ENCODE measurements at places on chromosomes 7 and 10. TPM values are rescaled to one million over a fixed set of nuclear protein-coding genes. Genes with fewer than 3 reads are reported as not detected.

The COMMD3 gene
- 36.5 TPM for polyA plus RNA-seq

The BTBD16 gene
- polyA plus RNA-seq = not detected

The ODAD2 gene
- polyA plus RNA-seq = not detected

The MAGI2 gene
- 1.1 TPM for polyA plus RNA-seq

The MALRD1 gene
- not detected for polyA plus RNA-seq

The KLF14 gene
- not detected for polyA plus RNA-seq

GRCh38 chr10:7813481-7813880 lies 4.8 kb upstream of the TAF3 start:
- no peak for DNase-seq

DNA sequence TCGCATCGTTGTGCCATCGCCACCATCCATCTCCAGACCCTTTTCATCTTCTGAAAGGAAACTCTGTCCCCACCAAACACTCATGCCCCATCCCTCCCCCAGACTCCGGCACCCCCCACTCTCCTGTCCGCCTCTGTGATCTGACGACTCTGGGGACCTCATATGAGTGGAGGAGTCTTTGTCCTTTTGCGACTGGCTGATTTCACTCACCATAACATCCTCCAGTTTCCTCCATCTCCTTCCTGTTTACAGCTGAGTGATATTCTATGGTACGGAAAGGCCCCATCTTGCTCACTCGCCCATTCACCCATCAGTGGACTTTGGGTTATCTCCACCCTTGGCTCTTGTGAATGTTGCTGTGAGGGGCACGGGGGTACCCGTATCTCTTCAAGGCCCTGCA lies 11.8 kb upstream of the INSIG1 start:
- no peak for DNase-seq

GRCh38 chr7:157895520-157896375 lies 558.9 kb downstream of the DNAJB6 start:
- no peak for DNase-seq

DNA sequence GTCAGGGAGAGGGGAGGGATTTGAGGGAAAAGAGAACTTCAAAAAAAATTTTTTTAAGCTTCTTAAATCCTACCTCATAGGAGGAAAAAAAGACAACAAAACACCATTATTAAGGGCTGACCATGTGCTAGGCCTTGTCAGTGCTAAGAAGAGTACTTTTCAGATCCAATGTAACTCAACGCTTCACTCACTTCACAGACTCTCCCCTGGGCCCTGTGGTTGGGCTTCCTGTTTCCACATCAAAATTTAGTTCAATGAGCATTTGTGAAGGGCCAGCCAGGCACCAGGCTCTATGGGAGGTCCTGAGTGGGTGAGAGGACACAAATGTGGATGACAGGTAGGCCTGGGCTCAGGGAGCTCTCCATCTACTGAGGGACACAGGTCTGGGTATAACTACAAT lies 249.8 kb downstream of the PTEN start:
- no peak for DNase-seq

DNA sequence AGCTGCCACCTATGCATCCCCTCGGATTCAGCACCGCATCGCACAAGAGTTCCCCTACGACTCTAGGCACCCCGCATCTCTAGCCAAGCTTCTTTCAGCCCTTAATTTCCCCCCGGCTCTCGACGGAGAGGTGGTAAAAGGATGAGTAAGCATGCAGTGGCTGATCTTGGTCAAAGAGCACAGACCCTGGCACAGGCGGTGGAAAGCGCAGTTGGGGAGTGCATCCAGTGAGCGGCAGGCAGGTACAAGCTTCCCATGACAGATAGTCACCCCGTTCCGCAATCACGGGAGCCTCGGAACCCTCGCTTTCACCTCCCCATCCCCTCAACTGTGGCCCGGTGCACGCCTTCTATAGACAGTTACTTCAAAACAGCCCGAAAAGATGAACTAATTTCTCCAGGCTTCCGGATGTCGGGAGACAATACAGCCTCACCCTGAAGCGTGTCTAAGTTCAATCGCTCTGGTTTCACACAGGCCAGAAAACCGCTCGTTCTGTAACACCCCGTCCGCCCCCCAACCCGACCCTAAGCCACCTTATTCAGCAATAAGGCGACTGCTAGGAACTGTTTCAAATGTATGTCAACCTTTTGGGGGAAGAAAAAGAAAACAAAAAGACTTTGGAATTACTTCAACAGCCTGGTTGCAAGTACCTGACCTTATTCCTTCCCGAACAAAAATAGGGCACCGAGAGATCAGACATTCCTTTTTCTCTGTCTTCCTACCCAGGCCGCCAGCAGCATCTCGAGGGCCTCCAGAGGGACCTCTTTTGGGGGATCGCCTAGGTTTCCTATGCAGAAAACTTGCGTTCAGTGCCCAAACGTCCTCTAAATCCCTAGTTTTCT lies 1.4 kb downstream of the RHEB start:
- DNase-seq = peak; percentile 50

GRCh38 chr10:80154978-80155695 lies 22.6 kb downstream of the PLAC9 start:
- DNase-seq = no peak

DNA sequence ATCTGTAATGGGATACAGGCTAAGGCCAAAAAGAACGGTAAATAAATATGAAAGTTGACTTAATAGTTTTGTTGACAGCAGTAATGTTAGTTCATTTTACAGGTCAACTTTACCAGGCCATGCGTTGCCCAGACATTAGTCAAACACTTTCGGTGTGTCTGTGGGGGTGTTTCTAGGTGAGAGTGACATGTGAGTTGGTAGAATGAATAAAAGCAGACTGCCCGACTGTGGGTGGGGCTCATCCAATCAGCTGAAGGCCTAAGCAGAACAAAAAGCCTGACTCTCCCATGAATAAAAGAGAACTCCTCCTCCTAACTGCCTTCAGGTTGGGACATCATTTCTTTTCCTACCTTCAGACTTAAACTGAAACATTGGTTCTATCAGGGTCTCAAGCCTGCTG lies 132.3 kb downstream of the MTPAP start:
- no peak for DNase-seq

GRCh38 chr7:111238886-111239285 lies 148.0 kb downstream of the LRRN3 start:
- no peak for DNase-seq

GRCh38 chr7:80681272-80681885 lies 42.9 kb downstream of the CD36 start:
- peak; percentile 38 for DNase-seq

GRCh38 chr7:29860186-29860585 lies 53.9 kb downstream of the WIPF3 start:
- DNase-seq = no peak

- no peak for DNase-seq
Measured at GRCh38 chr7:21330462-21331178, 97.3 kb upstream of the SP4 start.

GRCh38 chr7:12715372-12716133 lies 28.1 kb downstream of the ARL4A start:
- no peak for DNase-seq

- no peak for DNase-seq
Measured at GRCh38 chr7:44046321-44047061, 2.0 kb downstream of the DBNL start.

DNA sequence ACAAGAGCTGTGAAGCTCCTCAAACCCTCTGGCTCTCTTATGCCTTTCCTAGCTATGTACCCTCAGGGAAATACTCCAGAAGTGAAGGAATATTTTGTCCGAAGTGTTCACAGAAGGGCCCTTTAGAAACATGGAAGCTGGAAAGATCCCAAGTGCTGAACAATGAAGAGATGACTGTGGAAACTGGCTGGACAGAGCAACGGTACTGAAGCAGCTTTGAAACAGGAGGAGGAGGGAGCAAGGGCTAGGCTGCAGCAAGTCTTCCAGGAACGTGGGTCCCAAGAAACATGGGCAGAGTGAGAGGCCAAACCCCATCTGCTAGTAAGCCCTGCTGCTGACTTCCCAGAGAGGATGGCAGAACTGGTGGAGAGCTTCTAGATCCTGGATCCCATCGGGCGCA lies 3.0 kb upstream of the PSAP start:
- DNase-seq = no peak

DNA sequence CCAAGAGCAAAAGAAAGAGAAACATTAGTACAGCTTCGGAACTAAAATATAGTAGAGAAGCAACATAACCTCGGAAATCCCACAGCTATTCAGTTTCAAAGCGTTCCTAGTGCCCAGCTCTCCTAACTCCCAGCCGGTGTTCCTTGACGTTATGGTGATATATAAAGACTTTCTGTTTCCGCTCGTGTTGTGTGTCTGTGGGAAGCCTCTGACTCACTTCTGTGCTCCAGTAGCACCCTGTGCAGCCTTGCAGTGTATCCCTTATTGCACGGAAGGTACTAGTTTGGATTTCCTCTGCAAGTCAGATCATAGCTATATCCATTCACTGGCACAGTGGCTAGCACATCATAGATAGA lies 535 bp downstream of the ASAH2B start:
- no peak for DNase-seq

DNA sequence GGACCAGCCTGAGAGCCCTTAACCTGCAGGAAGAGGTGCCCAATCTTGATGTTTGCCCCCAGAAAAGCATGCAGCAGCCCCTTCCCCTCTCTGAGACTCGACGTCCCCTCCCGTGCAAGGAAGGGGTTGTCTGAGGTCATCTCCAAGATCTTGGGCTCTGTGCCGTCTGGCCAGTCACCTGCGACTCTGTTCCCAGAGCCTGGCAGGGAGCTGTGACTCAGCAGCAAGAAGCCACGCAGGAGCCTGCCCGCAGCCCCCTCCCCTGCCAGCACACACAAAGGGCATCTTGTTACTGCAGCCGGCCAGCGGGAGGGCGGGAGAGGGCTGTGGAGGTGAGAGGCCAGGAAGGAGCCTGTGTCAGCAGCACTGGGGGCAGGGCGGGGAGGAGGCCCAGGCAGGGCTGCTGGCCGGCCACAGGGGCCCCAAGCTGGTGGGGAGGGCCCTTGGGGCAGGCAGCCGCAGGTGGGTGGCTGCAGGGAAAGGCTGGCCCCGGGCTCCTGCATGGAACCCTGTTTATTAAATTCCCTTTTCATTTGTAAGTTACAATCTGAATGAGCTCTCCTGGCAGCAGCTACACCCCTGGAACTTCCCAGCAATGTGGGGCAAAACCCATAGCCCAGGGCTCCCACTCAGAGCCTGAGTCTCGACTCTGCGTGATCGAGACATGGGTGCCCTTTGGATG lies 103.7 kb upstream of the ZMIZ1 start:
- DNase-seq = peak; percentile 78

GRCh38 chr10:17001297-17001744 lies 128.3 kb downstream of the CUBN start:
- no peak for DNase-seq

DNA sequence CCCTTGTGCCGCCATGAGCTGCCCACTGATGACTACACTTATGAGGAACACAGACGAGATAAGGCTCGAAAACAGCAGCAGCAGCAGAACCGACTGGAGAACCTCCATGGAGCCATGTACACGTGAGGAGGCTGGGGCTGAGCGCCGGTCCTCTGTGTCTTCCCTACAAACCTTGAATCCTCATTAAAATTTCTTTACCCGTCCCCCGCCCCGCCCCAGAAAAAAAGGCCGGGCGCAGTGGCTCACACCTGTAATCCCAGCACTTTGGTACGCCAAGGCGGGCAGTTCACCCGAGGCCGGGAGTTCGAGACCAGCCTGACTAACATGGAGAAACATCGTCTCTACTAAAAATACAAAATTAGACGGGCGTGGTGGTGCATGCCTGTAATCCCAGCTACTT lies 1.5 kb upstream of the RINT1 start:
- no peak for DNase-seq

All from SK-N-SH (cell line).